ENCODE measurements at places on chromosomes 5 and 9.

DNA sequence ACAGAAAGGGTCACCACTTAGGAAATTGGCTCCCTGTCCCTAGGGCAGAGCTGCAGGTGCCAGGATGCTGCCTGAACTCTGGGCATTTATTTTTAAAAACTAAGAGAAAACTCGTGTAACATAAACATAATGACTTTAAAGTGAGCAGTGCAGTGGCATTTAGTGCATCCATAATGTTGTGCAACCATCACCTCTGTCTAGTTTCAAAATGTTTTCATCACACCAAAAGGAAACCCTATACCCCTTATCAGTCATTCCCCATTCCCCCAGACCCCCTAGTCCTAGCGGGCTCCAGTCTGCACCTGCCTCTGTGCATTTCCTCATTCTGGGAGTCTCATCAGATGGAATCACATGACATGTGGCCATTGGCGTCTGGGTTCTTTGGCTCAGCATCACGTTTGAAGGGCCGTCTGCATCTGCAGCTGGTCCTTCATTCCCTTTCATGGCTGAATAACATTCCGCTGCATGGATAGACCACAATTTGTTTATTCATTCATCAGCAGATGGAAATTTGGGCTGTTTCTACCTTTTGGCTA, 55.8 kb downstream of the NSG2 start:
- DNase-seq = no peak

- DNase-seq = no peak
Measured at GRCh38 chr5:154962494-154962893, 21.6 kb downstream of the MRPL22 start.

DNA sequence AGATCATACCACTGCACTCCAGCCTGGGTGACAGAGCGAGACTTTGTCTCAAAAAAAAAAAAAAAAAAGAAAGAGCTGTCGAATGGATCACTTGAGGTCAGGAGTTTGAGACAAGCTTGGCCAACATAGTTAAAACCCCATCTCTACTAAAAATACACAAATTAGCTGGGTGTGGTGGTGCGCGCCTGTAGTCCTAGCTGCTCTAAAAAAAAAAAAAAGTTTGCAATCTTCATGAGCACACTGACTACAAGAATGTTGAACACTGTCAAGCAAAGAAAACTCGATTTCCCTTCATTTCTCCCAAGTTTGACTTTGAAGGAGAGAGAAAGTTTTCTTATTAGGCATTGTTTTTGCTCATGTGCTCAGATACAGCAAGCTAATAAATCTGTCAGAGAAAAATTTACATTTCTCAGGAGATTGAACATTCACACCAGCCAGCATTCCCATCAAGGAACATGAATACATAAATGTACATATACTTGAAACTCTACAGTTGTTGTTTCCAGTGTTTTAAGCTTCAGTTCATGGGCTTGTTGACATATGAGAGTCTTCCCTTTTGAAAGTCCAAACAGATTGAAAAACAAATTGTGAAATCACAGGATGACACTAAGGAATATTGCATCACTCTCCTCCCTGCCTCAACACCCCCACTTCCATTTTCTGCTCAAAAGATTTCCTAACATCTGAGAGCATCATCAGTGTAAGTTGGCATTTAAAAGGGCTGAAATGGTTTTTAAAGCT, 81.8 kb downstream of the ARRDC3 start:
- no peak for DNase-seq

DNA sequence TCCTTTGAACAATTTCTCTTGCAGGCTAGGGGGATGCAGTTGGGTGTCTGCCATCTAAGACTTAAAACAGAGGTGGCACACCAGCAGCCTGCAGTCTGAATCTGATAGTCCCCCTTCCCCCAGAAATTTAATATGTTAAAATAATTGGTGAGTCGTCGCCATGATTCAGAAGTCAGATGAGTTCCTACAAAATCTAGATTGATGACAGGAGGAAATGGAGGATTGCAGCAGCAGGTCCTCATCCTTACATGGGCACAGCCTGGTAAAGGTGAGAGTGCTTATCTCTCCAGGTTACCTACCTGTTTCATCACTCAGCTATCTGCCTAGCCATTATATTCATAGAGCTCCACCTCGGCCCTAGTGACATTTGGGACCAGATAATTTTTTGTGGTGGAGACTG, 112.3 kb downstream of the PCSK1 start:
- DNase-seq = no peak

DNA sequence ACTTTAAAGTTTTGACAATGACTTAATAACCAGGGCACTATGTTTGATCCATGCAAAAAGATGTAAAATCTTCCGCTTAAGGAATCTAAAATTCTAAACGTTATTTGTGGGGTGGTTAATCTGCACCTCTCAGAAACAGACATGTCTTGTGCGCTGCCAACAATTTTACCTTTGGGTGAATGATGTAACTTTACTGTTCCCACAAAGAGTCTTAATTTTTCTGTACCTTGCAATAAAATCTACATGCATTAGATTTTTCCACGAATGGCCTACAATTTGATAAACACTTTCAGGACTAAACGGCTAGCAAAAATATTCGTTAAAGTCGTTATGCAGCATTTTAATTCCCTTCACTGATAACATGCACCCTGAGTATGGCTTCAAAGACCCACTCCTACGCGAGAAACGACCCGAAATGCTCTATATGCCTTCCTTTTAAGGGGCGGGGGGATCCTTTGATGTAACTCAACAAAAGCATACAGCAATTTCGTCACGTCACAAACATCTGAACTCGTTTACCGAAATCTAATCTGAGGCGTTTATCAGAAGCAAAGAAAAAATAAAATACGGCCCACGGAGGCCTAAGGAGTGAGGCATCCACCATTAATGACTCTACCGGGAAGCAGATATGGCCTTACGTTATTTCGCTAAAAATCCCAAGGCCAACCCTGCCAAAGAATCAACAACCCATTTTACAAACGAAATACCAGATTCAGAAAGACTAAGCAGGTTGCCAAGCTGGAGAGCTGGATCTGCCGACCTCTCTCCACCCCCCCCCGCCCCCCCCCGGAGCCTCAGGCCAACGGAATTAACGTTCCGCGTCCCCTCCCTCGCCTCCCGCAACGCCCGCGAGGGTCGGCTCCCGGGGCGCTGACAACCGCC, 621 bp downstream of the AK6 start:
- no peak for DNase-seq

DNA sequence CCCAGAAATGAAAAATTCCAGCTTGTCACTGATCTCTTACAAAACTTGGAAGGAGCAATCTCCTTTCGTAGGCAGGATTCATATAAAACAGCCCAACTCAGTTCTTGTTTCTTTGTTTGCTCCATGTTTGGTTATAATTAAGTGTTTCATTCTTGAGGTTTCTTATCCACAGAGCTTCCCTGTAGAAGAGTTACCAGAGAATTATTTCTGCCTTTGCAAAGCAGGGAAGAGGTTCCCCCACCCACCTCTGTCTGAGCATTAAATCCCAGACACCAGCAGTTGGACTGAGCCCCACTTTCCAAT, 34.1 kb upstream of the RAI14 start:
- DNase-seq = no peak

GRCh38 chr5:102807878-102808502, 52.9 kb downstream of the PAM start:
- no peak for DNase-seq

DNA sequence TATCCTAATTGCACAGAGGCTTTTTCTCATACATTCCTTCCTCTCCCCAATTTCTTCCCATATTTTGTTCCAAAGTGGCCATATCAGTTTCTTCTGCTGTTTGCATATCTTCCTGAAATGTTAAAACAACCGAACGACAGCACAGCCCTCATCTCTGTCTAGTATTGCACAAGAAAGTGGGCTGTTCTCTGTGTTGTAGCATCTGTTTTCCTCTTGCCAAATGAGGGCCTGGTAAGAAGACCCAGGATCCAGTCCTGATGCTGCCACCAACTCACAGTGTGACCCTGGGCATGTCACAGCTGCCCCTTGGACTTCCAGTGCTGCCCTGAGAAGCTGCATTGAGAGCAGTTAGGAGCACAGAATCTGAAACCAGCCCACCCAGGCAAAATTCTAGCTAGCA, 4.1 kb downstream of the SLC31A2 start:
- no peak for DNase-seq

DNA sequence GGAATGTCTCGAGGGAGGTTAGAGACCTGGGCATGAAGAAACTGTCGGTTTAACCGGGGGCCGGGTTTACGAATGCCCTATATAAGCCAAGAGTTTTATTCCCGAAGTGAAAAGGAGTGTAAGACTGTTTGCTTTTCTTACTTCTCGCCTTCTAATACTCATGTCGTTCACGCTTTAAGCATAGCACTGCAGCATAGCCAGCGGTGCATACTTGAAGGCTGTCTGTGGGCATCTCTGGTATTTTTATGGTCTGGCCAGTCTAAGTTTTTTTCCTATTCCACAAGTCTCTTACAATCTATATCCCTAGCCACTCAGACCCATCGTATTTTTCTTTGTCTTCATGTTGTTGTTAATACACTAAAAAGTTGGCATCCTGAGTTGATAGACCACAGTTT, 1.2 kb downstream of the UHRF2 start:
- DNase-seq = no peak

- DNase-seq = no peak
Measured at GRCh38 chr5:141672841-141673813, 8.9 kb downstream of the ARAP3 start.

- peak; percentile 25 for DNase-seq
Measured at GRCh38 chr5:131068893-131069643, 96.0 kb downstream of the HINT1 start.

DNA sequence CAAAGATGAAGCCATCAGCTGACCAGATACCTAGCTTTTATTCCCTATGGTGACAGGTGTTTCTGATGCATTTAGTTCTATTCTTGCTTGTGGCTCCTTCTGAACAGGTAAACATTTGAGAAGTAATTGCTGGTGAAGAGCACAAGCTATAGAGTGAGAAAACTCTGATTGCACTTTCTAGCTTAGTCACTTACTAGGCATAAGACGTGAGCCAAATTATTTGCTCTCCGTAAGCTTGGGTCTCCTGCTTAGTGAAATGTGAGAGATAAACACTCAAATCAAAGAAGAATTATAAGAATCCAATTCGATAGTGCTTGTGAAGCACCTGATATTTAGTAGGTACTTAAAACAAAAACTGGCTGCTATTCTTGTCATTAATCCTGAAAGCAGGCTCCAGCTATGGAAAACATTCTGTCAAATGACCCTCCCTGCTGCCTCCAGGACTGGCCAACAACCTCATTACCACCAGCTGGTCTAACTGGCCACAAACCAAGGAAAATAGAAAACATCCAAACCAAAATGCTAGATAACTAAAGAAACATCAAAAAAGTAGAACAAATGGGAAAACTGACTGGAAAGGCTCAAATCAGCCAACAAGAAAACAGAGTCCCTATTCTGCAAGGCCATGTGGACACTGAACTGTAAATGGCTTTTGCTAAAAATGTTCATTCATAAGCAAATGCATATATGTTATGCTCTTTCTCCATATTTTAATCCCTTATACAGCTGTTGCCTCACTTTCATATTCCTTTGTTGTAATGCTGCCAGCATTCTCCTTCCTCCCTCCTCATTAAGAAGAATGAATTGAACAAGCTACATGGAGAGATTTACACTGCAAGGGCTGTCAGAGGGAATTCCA, 616.1 kb downstream of the DTWD2 start:
- no peak for DNase-seq

DNA sequence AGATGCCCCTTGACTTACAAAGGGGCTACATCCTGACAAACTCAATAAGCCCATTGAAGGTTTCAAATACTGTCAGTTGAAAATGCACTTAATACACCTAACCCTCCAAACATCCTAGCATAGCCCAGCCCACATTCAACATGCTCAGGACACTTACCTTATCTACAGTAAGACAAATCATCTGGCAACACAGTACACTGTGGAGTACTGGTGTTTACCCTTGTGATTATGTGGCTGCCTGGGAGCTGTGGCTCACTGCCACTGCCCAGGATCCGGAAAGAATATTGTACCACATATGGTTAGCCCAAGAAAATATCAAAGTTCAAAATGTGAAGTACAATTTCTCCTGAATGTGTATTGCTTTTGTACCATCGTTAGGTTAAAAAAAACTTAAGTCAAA, 562.2 kb downstream of the HTR1A start:
- DNase-seq = no peak

DNA sequence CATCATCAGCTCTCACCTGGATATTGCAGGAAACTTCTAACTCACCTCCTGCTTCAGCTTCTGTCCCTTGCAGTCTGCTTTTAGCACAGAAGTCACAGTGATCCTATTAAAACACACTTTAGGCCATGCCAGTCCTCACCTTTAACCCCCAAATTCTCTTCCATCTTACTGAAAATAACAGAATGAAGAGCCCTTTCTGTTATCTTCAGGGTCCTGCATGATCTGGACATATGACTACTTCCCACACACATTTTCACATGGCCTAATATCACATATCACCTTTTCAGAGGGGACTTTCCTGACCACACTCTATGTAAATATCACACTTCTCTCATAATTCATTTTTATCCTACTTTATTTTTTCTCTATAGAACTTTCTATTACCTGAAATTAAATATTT, 550.6 kb upstream of the CLINT1 start:
- no peak for DNase-seq

DNA sequence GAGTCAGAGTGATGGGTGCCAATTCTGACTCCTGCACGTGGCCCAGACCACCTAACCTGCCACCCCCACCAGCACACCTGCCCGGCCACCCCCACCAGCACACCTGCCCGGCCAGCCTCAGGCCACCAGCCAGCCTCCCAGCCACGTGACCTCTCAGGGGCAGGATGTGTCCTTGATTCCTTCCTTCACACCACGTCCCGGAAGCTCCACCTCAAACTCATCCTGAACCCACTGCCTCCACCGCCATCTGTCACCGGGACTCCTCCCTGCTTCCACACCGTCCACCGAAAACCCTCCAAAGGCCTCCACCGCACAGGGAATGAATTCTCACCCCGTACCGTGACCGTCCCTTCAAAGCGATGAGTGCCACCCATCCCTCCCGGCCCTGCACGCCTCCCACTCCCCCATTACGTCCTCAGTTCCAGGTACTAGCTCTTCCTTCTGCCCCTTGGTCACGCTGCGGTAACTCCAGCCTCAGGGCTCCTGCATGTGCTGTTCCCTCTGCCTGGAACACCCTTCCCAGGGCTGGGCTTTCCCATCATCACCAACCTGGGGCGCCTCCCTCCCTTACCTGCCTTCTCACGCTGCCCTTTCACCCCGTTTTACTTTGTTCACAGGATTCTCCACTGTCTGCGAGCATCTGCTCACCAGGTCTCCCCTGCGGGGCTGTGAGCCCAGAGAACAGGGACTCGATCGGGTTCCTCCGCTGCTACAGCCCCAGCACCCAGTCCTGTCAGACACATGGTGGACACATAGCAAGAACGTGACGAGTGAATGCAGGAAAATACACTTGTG, 82.9 kb downstream of the ADAMTS2 start:
- DNase-seq = no peak

DNA sequence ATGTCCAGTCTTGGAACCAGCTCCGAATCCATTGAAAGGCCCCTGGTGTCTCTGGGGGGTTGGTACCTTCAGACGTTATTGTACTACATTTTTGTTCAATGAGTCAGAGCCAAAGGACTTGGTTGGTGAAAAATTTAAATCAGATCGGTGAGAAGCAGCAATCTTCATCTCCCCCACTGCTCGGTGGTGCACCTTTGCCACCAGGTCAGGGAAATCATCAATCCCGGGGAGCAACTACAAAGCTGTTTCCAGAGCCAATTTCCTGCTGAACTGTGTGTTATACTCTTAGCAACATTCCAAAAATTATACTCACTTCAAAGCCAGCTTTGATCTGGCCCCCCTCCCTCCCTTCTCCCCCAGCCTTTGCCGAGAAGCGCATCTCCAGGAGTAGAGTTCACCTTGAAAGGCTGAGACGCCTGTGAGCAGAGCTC, 375.2 kb upstream of the WWC1 start:
- DNase-seq = no peak
